ENCODE measurements at places on chromosomes 5 and 9.

DNA sequence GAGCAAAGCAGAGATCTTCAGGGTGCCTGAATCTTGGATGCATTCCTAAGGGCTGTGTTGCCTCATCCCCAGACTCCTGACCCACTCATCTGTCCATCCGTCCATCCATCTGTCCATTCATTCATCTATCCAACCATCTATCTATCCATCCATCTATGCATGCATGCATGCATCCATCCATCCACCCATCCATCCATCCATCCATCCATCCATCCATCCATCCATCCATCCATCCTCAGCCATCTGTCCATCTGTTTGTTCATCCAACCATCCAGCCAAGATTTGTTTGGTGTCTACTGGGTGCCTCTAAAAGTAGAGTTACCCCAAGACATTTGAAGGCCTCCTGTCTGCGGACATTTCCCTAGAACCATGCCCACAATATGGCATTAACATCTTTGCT is 27.7 kb upstream of the BARHL1 start:
- no peak for DNase-seq

DNA sequence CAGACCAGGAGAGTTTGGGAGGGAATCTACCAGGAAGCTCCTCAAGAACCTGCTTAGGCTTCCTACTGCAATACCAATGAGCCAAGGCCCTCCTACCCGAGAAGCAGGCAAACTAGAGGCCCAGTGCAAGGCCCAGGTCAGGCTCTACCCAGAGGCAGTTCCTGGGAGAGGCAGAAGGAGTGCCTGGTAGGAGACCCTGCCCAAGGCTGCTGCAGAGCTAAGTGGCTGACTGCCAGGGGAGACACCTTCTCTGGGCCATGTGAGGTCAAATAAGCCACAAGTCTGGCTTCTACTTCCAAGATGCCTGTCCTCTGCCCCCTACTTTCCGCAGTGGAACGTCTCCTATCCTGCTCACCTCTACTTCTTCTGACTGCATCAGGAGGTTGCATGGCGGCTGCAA is 17.8 kb downstream of the ACSL6 start:
- DNase-seq, result no peak

DNA sequence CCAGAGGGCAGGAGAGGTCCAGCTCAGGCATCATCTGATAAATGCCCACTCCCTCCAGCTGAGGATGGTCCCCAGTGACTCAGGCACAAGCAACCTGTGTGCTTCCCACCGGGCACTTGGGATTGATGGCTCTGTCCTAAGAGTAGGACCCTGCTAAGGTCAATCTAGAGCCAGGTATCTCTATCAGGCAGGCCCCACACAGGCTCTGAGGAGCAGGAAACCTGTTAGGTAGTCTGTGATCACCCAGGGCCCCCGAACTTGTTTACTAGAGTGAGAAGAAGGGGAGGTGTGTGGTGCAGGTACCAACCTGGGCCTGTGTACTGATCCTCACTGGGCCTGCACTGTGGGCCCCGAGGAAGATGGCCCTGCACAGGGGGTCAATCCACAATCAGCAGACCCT is 119.6 kb upstream of the FSTL4 start:
- no peak for DNase-seq

GRCh38 chr9:80883826-80884579 is 805.3 kb downstream of the TLE1 start:
- no peak for DNase-seq

GRCh38 chr9:73548201-73548600 is 396.5 kb downstream of the ANXA1 start:
- no peak for DNase-seq

- DNase-seq, result no peak
These were observed 14.2 kb upstream of the CCDC180 start for GRCh38 chr9:97293207-97293721.

DNA sequence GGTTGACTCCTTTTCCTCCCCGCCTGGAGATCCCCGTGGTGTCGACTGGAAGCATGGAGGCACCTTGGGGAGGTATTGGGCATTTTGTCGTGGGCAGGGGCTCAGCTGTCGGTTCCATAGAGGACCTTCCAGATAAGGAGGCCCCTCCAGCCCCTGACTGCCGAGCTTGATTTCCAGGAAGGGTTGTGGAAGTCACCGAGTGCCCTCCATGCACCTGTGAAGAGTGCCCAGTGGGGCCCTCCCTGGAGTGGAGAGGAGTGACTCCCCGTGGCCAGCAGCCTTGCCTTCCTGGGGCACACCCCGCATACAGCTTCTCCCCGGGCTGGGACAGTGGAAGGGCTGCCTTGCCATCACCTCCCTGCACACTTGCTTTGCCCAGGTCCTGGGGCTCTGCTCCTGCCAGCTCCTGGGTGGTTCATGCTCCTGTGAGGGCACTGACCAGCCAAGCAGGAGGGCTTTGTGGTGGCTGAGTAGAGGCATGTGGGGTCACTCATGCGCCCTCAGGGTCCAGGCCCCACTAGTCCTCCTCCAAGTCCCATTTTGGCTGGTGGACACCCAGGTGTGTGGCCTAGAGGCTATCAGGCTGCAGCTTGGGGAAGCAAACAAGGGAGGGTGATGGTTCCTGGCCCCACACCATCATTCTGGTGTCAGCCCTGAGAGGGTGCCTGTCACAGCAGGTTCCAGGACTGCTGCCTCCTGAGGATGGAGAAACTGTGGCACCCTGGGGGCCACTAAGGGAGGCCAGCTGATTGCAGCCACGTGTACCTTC is 133.0 kb downstream of the WNK2 start:
- no peak for DNase-seq

DNA sequence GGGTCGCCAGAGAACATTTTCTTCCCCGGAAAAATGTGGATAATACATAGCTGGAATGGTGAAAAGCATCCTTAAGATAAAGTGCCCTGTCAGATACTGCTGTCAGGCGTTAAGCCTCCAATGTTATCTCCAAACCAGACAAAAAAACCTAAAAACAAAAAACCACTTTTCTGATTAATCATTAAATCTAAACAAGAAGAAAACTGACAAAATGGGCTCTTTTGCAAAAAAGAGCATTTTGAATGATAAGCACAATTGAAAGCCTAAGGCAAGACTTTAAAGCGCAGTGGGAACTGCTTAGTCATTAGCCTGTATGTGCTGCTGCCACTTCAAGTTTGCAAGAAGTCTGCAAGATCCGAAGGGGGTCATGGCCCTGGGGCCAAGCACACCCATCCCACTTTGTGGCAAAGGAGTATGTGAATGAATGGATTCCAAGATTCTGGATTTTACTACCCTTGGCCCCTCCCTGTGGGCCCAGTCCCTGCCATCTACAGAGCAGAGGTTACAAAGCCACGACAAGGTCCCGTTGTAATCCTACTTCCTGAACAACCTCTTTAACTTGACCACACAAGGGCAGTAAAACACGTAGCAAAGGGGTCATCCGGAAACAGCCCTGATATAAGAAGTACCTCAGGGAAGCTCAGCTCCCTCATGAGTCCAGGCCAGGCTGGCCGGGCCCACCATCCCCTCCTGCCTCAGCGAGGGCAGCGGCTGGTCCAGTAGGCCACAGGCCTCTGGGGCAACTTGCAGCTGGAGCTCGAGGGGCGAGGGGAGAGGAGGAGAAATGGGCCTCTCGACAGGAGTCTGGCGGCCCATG is 29.7 kb downstream of the SHB start:
- no peak for DNase-seq

GRCh38 chr9:98087420-98088354 is 31.2 kb downstream of the NANS start:
- no peak for DNase-seq

- no peak for DNase-seq
These were observed 87.7 kb downstream of the OSTF1 start for GRCh38 chr9:75176037-75176436.

DNA sequence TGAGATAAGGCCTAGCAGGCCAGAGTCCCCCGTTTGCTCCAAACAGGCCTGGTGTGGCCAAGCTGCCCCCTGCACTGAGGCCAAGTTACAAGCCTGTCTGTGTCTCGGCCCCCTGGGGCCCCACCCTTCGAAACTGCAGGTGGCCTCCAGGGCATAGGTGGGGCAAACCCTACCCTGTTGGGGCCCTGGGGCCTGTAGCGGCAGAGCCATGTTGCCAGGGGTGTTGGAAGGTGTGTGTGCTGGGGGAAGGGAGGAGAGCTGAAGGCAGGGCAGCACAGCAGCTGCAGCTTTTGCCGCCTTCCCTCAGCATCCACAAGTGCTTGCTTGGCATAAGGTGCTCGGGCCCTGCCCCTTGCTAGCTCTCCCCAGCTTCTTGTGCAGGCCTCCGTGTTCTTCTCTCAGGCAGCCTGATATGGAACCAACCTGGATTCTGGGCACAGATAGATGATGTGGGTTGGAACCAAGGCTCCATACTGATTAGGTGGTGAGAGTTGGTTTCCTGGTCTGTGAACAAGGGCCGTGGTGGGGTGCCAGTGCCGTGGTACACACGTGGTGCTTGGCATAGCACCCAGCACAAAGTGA is 12.7 kb downstream of the IRF1 start:
- DNase-seq, result no peak

- DNase-seq, result no peak
These were observed 92.5 kb downstream of the RAB3C start for GRCh38 chr5:58675341-58675740.

- DNase-seq, result no peak
These were observed 17.6 kb upstream of the LCP2 start for GRCh38 chr5:170315154-170315553.

DNA sequence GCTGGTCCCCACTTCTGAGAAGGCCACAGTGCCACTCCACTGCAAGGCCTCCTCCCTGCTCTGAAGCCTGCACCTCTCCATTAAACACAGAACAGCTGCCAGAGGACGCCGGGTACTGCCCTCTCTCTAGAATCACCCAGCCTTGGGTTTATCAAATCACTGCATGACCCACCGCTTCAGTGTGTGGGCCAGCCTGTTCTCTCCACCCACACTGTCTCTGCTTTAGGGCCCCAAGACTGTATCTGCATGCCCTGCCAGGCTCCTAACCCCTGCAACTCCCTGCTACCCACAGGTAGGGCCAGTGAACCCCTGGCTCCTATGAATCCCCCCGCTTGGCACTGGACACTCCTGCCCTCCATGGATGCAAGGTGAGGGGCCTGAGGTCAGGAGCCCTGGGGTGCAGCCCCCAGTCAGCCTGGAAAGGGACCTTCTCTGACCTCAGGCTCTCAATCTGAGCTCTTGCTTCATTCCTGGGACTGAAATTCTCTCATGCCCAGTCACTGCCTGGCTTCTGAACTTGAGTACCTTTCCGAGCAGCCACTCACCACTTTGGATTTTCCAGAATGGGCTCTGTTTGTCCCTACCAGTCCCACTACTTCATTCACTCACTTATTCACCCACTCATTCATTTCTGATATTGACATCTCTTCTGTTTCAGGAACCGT is 206.3 kb downstream of the GABBR2 start:
- no peak for DNase-seq

- DNase-seq, result no peak
These were observed 110.2 kb upstream of the PCA3 start for GRCh38 chr9:76654051-76654461.

DNA sequence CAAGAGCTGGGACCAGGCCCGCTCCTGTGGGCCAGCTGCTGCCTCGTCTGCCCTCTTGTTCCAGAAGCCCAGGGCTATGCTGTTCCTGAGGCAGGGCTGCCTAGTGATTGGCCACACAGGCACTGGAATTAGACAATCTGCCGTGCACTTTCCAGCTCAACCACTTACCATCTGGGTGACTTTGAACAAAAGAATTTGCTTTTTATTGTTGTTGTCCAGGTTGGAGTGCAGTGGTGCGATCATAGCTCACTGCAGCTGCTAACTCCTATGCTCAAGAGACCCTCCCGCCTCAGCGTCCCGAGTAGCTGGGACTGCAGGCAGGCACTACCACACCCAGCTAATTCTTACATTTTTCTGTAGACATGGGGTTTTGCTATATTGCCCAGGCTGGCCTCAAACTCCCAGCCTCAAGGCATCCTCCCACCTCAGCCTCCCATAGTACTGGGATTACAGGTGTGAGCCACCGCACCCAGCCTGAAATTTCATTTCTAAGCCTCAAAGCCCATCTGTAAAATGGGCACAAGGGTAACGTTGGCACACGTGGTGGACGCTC is 1.2 kb upstream of the NEK6 start:
- DNase-seq, result no peak

GRCh38 chr5:117547192-117547591 is 972.6 kb upstream of the SEMA6A start:
- DNase-seq, result no peak

DNA sequence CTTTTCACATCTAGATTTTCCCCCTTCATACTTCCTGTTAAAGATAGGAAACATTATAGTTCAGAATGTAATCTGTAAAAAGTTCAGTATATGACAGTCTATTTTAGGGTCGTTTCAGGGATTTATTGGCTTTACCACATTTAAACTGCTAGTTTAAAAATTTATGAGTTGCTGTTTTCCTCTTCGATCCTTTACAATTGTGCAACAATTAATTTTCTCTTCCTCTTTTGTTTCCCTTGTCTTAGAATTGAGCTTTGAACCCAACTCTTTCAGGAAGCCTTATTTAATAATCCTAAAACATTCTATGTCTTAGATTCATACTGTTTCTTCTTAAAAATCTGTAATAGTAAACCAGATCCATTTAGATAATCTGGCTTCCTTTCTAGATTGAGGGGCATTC is 16.4 kb downstream of the ZSWIM6 start:
- no peak for DNase-seq

DNA sequence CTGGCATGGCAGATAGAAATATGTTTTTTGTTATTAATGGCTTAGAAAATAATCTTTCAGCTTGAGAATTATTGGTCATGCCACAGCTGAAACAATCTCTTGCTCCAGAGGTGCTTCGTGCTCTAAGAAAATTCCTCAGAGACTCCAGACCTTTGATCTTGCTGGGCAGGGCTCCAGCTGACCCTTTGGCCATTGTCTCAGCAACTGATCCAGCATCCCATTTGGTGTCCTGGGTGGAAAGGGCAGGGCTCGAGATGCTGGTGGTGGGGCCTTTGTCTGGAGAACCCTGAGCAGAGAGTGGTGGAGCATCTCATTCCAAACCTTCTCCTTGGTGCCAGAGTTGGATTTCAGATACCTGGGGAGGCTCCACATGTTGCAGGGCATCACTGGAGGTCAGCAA is 43.2 kb upstream of the PIK3R1 start:
- DNase-seq, result no peak

GRCh38 chr5:107424491-107424890 is 246.2 kb downstream of the EFNA5 start:
- DNase-seq, result no peak

GRCh38 chr5:5295351-5295750 is 127.1 kb upstream of the ICE1 start:
- no peak for DNase-seq

DNA sequence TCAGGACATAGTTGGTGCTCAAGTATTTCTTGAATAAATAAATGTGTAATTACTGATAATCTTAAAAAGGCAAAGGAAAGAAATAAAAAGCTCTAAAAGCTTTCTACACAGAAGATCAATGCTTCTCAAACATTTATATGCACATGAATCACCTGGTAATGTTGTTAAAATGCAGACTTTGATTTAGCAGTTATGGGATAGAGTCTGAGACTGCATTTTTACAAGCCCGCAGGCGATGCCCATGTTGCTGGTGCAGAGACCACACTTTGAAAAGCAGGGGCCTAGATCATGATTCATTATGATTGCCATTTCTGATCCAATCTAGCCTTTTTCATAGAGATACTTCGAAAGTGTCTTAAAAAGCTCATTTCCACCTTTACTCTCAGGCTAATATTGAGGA is 3.5 kb upstream of the CCDC152 start:
- DNase-seq, result no peak

GRCh38 chr9:88539246-88539645 is 4.3 kb downstream of the NXNL2 start:
- DNase-seq, result no peak

Data from D341Med (cell line).